T-helper 22 cell (primary cell): ENCODE measurements at places on chromosomes 5 and 9.

DNA sequence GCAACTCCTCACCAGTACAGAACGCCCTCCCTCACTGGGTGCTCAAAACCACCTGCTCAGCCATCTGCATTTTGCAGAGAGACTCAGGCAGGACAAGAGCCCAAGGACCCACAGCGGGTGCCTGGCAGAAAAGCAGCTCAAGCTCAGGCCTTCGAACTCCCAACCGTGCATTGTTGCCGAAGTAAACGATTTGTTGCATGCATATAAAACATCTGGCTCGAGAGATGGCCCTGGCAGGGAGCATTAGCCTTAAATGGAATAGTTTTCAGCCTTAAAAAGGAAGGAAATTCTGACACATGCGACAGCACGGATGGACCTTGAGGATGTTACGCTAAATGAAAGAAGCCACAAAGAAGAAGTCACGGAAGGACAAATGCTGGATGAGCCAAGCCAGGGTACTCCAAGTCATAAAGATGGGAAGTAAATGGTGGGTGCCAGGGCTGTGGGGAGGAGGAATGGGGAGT, 160.4 kb upstream of the PHYKPL start:
- no peak for DNase-seq

DNA sequence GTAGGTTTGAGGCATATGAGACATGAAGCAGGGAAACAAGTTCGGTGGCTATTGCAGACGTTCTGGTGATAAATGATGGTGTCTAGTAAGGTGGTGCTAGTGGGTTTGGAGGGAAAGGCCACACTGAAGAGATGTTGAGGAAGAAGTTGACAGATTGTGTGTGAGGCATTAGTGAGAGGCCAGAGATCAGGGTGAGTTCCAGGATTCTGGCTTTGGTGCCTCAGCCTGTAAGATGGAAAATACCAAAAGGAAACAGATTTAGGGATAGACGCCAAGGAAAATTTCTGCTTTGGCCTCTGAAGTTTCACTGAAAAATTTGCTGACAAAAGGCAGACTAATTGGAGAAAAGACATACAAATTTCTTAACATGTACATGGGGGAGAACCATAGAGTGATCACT, 6.4 kb upstream of the PAIP1 start:
- DNase-seq = no peak

- no peak for DNase-seq
Observed at GRCh38 chr9:120191141-120191540, 388.8 kb downstream of the CDK5RAP2 start.

DNA sequence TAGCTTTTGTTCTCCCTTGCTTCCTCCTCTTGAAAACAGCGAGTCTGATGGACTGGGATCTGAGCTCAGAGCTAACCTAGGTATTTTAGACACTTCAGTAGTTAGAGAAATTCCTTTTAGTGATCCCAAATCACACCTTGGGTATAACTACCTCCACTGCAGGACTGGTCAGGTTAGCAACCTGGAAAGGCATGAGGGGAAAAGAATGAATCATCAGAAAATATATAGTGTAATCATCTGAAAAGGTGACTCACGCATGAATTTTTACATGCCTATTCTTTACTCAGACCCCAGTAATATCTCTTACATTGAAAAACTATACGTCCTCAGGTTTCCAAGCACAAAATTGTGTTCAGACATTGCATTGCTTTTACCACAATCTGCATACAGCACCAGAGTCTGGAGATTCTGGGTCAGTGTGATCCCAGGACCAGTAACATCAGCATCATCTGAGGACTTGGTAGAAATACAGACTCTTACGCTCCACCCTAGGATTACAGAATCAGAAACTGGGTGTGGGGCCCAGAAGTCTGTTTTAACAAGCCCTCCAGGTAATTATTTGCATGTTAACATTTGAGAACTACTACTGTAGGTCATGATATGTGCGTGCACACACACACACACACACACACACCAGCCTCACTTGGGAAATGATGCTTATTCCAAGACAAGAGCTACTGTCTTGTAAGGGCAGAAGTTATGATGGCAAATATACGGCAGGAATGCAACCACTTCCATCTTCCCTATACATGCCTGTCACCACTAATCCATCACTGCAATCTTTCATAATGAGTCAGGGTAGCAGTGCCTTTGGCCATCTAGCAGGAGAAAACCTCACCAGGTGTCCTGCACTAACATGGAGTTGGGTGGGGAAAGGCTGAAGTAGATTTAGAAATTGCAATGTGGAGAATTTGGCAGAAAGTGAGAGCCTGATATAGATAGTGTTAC, 271.6 kb upstream of the MAP3K1 start:
- no peak for DNase-seq

GRCh38 chr5:148532969-148533670, 121.2 kb downstream of the HTR4 start:
- no peak for DNase-seq

GRCh38 chr5:150675069-150675468, 14.0 kb downstream of the MYOZ3 start:
- DNase-seq = no peak

GRCh38 chr9:33651125-33651524, 127.1 kb downstream of the ANKRD18B start:
- DNase-seq = no peak

DNA sequence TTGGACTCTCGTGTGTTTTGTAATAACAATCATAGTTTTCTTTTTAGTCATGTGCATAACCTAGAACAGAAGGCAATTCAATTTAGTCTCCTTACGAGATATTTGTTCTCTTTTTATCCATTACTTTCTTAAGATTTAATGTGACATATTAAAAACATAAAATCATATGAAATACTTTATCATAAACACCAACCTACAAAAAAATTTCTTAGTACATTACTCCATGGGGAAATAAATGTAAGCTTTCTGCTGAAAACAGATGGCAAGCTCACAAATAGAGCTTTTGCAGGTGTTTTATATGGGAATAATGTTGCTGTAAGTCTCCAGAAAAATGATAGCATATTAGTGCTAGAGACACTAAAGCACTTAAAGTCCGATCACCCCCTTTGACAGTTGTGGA, 1035.2 kb upstream of the ARRDC3 start:
- DNase-seq = no peak
